ENCODE measurements at places on chromosomes 2 and 18.

DNA sequence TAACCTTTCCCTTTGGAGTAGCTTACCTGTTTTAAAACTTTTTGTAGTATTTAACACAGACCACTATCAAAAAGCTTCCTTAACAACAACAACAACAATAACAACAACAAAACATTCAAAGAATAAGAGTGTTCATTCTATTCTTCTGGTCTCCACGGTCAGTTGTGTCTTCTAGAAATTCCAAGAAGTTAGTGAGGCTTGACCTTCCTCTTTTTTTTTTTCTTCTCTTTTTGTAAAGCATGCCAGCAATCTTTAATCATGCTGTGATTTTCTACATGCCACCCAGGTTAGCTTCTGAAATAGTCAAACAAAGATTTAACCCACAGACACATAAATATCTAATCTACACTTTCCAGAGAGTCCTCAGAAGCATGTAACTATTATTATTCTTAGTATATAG is 28.4 kb upstream of the KLHL14 start:
- DNase-seq = no peak

DNA sequence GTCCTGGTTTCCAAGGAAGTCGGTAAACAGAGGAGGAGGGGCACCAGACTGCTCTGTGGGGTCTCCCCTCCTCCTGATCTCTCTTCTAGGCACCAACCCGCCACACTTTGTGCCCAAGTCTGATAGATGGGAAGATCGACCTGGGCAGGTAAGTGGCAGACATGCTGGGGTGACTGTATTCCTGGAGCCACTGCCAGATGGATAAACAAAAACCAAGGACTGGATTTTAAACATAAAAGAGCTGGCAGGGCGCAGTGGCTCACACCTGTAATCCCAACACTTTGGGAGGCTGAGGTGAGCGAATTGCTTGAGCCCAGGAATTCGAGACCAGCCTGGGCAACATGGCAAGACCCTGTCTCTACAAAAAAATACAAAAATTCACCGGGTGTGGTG is 181.2 kb downstream of the ANAPC1 start:
- no peak for DNase-seq

GRCh38 chr2:134451347-134451630 is 197.4 kb downstream of the MGAT5 start:
- no peak for DNase-seq

GRCh38 chr2:133789743-133790142 is 221.5 kb upstream of the NCKAP5 start:
- peak; percentile 71 for DNase-seq

- no peak for DNase-seq
Measured at GRCh38 chr2:100412466-100412865, 5.0 kb downstream of the CHST10 start.

DNA sequence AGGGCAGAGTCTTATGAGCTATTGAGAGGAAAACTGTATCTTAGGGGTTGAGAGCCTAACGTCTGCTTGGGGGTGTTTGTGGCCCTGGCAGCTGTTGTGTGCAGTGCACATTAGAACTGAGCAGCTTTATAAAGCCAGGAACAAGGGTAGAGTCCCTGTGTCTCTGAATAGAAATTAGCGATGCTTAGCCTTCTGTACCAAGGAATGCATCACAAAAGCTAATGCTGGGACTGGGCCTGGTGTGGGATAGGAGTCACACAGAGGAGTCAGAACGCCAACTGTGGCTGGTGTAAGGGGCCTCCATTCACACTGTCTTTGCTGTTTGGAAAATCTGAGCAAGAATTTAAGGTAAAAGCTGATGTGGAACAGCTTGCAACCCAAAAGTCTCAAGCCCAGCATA is 283.2 kb downstream of the SOX11 start:
- DNase-seq = no peak

DNA sequence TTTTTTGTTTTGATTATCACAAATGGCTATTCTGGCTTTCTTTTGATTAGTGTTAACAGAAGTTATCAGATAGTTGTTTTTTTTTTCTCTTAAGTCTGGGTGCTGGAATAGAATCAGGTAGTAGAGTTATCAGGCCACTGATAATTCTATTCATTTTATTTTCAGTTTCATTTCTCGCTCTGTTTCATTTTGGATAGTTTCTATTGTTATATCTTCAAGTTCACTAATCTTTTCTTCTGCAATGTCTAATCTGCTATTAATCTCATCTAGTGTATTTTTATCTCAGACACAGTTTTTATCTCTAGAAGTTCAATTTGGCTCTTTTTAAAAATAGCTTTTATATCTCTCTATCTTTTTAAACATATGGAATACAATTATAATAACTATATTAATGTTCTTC is 241.8 kb upstream of the EPC2 start:
- no peak for DNase-seq
